ENCODE measurements at places on chromosomes 3 and 15.

- DNase-seq, result no peak
These were observed 8.3 kb downstream of the SLC38A3 start for GRCh38 chr3:50213373-50213772.

DNA sequence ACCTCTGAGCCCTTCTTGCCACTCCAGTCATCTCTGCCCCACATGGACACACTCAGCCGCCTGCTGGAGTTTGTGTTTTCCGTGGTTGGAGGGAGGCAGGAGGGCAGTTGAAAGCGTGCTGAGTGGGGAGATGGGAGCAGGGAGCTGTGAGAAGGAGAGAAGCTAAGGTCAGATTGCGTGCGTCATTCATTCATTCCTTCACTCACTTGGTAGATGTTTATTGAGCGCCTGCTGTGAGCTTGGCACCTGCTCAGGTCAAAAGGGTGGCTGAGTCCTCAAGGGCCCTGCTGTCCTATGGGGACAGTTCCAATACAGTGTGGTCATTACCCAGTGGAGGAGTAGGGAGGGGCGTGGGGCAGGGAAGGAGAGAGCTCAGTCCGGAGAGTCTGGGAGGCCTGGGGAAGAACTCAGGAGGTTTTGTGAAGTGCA, 23.5 kb downstream of the LIMD1 start:
- DNase-seq, result peak; percentile 95

- DNase-seq, result peak; percentile 85
These were observed 36.1 kb downstream of the BNC1 start for GRCh38 chr15:83248151-83249029.

GRCh38 chr3:108940166-108940565, 13.5 kb downstream of the GUCA1C start:
- DNase-seq, result no peak

GRCh38 chr3:188677344-188677743, 494.4 kb upstream of the TPRG1 start:
- no peak for DNase-seq

GRCh38 chr3:170815340-170815739, 54.7 kb downstream of the RPL22L1 start:
- peak; percentile 62 for DNase-seq

DNA sequence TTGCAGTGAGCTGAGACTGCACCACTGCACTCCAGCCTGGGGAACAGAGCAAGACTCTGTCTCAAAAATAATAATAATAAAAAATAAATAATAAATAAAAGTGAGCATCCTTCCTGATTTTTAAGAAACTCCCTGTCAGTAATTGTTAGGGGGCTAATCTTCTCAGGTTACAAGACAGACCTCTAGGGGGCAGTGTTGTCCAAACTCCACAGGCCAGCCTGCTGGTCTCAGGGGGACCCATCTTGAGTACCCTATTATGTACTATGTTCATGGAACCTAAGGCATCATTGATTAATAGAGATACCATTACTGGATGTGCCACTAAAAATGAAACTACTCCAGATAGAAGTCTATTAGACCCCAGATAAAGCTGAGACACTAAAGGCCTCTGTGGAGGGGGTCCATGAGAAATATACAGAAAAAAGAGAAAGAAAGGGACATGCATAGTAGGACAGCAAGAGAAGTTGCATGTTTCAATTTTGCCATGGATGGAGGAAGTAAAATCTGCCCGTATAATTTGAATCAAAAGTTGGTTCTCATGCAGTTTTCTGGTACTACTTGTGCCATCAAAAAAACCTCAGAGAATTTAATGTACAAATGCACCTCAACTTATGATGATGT, 85.5 kb upstream of the CDV3 start:
- DNase-seq, result peak; percentile 55

DNA sequence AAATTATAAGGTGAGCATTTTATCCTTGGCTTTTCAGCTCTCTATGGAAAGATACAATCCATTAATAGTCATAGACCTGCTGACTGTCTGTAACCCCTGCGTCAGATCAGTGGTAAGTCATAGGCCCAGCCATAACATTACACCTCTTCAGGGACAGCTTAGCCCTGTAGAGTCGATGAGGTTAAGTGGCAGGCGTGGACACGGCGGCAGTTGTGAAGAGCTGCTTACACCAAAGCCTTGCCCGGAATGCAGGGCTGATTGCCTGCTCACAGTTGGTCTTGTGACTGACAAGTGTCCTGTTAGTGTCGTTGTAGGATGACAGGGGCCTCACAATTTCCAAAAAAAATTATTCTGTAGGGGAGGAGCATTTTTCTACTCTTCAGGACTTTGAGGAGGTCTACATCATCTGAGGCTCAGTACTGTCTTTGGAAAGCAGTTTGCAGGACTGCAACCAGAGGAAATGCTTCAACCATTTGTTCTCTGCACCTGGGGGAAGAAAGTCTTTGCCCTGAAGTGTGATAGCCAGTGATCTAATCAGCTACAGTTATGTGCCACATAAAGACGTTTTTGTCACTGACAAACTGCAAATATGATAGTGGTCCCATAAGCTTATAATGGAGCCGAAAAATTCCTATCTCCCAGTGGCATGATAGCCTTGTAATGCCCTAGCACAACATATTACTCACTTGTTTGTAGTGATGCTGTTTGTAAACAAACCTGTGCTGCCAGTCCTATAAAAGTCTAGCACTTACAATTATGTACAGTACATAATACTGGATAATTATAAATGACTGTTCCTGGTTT, 14.9 kb upstream of the SELENOT start:
- no peak for DNase-seq

GRCh38 chr3:64185436-64185835, 39.8 kb downstream of the PRICKLE2 start:
- DNase-seq, result no peak

DNA sequence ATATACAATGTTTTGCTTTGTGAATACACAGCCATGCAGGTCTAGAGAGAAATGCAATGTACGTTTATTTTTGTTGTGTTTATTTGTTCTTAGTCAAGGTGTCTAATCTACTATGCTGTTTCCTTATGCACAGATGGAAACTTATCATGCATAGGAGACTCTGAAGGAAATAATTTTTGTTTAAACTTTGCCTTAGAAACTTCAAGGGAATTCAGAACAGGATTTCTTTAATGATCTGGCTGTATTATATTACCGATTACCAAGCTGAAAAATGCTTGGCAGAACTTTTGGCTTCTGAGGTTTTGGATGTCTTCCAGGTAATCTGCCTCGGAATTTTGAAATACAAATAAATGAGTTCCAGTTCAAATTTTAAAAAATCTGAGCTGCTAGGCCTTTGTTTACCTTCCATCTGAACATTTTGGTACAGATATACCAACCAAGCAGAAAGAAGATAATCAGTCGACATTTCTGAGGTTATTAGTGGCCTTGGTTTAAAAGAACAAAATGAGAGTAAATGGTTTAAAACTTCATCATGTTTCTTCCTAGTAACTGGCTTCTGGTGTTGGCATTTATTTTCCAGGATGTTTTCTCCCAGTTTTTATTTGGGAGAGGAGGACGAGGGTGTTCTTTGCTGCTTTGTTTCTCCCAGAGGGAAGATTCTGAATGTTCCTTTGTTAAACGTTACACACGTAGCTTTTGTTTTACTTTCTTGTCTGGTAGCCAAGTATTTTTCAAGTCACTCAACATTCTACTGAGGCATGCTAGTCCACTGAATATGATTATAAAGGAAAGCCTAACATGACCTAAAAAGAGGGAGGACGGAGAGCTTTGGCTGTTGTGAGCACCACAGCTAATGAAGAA, 421.8 kb upstream of the TBL1XR1 start:
- peak; percentile 93 for DNase-seq

DNA sequence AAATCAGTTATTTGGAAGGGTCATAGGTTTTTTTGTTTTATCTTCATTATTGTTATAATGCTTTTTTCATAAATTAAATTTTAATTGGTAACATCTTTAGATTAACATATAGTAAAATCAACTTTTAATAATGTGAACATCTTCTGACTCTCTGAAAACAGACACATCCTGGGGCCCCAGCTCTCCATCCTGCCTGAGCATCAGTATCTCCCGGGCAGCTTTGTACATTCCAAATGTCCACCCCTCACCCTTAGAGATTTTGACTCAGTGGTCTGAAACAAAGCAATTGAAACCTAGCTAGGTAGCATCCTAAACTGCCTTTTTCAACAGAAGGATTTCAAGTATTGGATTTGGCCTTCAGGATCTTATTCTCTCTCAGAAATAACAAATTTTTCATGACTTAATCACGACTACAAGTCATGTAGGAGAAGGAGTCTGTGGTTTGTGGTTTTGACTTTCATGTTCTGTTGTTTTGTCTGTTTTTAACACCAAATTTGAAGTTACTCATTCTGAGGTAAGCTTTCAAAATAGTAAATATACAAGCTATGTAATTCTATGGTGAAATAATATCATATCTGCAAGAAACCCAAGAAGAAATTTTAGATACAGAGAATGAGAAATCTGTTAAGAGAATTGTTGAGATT, 147.3 kb upstream of the UBE2E2 start:
- DNase-seq, result peak; percentile 94

GRCh38 chr15:31325595-31326155, 960 bp upstream of the KLF13 start:
- no peak for DNase-seq

DNA sequence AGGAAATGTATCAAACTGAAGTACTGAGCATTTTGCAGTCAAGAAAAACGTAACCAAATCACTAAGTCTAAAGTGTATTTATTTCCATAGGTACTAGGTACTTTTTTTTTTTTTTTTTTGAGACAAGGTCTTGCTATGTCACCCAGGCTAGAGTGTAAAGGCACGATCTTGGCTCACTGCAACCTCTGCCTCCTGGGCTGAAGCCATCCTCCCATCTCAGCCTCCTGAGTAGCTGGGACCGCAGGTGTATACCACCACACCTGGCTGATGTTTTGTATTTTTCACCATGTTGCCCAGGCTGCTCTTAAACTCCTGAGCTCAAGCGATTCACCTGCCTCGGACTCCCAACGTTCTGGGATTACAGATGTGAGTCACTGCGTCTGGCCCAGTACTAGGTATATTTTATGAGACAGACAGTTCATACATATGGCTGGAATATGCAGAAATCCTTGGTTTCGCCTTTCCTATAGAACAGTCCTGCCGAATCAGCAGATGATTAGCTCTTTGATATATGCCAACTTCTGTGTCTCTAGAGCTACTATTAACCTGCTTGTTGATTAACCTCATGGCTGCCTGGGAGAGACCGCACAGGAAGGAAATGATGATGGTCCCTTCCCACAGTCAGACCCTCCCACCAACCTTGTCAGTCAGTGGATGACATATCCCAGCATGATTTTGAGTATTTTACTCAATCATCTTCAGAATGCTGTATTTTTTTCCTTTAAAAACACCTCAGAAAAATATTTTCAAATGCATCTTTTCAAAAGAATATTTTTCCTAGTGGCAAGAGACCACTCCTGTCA, 32.3 kb downstream of the TMOD3 start:
- DNase-seq, result no peak

DNA sequence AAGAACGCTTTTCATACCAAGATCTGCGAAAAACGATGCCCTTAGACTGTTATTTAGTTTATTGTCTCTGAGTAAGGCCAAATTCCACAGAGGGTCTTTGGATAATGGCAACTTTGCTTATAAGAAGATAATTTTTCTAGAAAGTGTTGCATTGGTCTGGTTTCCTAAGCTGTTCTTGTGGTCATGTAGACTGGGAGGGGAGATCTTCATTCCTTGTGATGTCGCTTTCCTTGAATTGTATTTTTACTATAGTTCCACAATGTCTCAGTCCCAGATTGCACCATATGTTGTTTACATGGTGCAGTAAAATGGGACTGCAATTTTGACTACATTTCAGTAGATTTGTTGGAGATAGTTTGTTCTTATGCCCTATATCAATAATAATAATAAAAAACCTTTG, 28.8 kb upstream of the ST3GAL6 start:
- peak; percentile 33 for DNase-seq

- DNase-seq, result no peak
These were observed 1.1 kb downstream of the EAF2 start for GRCh38 chr3:121836064-121836463.

DNA sequence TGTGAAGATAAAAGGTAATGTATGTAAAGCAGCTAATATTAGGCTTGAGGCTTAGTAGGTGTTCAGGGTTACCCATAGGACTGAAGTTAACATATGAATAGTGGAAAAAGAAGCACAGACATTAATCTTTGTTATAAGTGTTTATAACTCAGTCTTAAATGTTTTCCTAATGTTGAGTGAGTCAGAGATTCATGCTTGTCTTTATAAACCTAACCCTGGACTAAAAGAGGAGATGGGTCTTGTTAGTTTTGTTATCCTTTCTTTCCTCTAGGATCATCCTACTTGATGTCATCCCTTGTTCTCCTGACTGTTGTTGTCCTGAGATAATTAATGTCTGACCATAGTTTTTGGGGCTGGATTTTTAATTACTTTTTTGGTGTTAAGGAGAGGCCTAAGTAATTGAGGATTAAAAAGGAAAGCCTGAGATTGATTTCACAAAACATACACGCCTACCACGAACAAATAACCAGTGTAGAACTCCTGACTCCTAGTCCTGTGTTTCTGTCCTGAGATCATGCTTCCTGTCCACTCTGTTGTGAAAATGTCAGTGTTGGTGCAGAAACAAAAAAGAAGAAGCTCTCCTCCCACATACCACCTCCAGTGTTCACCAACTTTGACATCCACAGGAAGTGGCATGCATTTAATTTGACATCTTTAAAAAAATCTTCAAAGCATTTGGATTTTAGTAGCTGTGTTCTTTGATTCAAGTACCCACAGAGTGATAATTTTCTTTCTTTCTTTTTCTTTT, 8.4 kb downstream of the MITF start:
- DNase-seq, result peak; percentile 43

DNA sequence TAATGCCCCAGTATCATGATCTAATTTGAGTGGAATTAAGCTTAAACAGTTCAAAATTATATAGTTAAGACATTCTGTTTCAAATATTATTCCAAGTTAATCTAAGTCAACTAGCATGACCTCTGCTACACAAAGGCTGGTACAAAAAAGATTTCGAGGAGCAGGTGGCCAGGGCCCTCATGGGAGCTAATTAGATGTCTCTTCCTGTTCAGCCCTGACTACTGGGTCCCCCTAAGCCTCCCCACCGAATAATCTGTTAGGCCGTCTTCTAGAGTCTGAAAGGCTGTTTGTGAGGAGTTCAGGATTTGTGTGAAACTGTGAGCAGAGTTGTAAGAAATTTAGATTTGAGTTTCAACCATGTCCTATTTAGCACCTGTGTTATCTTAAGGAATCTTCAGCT, 75.4 kb downstream of the PPM1L start:
- DNase-seq, result no peak

DNA sequence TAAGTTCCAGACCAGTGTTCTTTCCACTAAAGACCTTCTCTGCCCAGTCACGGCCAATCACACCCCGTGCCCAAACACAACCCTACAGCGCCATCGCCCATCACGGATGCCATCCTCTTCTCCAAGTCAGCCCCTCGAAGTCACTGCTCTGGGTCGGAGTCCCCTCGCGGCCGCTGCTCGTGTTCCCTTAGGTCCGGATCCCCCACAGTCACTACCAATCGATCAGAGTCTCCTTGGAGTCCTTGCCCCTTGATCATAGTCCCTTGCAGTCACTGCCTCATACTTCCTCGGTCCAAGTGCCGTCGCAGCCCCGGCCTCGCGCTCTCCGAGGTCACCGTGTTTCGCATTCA, 461 bp downstream of the PCYT1A start:
- peak; percentile 36 for DNase-seq

GRCh38 chr15:40985541-40986330, 32.5 kb downstream of the CHAC1 start:
- peak; percentile 37 for DNase-seq

Data from choroid plexus epithelial cell (primary cell).